ENCODE measurements at places on chromosomes 4 and X. TPM values are rescaled to one million over a fixed set of nuclear protein-coding genes. Genes with fewer than 3 reads are reported as not detected.

- no peak for DNase-seq
Observed at GRCh38 chr4:1749826-1750225, 28.5 kb downstream of the TACC3 start.

GAGE1 gene
- polyA plus RNA-seq = not detected

DNA sequence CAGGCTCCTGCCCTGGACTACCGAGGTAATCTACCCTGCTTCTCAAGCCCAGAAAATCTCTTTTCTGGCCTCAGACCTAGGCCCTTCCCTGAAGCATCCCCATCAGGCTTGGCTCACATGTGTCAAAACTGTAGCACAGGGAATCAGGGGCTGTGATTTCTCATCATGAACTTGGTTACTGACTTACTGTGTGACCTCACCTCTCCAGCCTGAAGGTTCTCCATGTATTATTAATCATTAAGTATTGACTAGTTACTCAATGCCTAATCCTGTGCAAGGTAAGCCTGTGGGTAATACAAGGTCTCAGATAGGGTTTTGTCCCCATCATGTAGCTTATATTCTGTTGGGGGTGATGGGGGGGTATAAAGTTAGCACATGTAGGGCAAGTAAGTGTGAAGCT, 6.8 kb downstream of the SRPX2 start:
- no peak for DNase-seq

- no peak for DNase-seq
Observed at GRCh38 chr4:110869862-110870572, 247.1 kb upstream of the PITX2 start.

PRDM8 gene
- polyA plus RNA-seq = 13.7 TPM

SPANXD gene
- not detected for polyA plus RNA-seq

DNA sequence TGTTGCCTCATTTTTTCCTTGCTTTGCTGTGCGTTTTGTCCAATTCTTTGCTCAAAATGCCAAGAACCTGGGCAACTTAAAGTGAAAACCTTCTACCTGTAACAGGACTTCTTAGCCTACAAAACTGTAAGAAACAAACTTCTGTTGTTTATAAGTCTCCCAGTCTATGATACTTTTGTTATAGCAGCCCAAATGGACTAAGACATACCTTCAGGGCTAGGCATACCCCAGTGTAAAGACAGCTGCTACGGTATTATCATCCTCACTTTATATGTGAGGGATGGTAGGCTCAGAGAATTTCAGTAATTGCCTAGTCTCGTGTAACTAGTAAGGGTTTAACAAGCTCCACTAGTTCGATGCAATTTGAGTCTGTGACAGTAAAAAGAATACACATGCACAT, 6.0 kb upstream of the OPHN1 start:
- DNase-seq = no peak

APLN gene
- 1.0 TPM for polyA plus RNA-seq

- DNase-seq = no peak
Observed at GRCh38 chr4:121998024-121998423, 46.2 kb upstream of the TRPC3 start.

DNA sequence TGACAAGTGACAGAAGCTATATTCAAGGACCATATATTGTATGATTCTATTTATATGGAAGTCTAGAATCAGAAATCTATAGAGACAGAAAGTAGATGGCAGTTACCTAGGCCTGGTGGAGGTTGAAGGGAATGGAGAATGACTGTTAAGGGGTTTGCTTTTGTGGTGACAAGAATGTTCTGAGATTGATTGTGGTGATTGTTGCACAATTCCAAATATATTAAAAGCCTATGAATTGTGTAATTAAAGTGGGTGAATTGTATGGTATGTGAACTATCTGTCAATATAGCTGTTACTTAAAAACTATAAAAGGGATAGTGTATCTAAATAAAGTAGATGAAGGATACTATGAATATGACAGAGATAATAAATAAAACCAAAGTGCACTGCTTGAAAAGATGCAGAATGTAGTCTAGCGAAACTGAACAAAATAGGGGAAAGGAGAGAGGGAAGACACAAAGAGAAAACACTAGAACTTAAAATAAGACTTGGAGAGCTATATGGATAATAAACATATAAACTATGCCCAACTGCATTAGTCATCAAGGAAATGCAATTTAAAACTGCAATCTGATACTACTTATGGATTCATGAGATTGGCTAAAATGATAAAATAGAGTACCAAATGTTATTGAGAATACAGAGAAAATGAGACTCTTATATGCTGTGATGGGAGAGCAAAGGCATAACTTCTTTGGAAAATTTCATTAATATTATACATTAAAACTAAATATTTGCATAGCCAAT, 82.1 kb upstream of the BANK1 start:
- DNase-seq = no peak
